ENCODE measurements at places on chromosomes 2 and 18. TPM values are rescaled to one million over a fixed set of nuclear protein-coding genes. Genes with fewer than 3 reads are reported as not detected.

DNA sequence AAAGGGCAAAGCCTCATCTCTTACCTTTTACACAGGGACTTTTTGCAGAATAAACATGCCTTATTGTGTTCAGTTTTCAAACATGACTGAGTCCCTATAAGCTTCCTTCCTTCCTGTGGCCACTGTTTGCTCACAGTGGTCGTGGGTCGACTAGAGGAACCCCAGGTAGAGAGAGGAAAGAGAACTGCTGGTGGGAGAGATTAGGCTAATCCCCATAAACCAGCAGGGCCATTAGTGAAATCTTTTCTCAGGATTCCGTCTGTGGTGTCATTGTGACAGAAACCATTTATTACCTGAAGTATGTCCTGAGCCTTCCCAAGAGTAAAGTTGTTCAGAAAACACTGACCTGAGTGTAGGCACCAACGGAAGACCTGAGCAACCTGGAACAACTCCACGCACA is 21.3 kb upstream of the BOD1L2 start:
- no peak for DNase-seq

The GCG gene
- not detected for total RNA-seq

The VAMP5 gene
- total RNA-seq = 3.0 TPM

DNA sequence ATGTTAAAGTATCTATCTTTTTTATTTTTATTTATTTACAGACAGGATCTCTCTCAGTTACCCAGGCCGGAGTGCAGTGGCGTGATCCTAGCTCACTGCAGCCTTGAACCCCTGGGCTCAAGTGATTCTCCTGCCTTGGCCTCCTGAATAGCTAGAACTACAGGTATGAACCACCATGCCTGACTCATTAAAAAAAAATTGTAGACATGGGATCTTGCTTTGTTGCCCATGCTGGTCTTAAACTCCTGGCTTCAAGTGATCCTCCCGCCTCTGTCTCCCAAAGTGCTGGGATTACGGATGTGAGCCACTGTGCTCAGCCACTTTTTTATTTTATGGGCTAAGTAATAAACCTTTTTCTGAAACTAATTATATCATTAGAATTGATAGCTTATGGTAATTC is 7.1 kb downstream of the MFSD6 start:
- no peak for DNase-seq

GRCh38 chr2:238418999-238419546 is 7.7 kb upstream of the ASB1 start:
- DNase-seq = no peak

Measured in MCF 10A (cell line).